ENCODE measurements at places on chromosomes 16 and 17.

DNA sequence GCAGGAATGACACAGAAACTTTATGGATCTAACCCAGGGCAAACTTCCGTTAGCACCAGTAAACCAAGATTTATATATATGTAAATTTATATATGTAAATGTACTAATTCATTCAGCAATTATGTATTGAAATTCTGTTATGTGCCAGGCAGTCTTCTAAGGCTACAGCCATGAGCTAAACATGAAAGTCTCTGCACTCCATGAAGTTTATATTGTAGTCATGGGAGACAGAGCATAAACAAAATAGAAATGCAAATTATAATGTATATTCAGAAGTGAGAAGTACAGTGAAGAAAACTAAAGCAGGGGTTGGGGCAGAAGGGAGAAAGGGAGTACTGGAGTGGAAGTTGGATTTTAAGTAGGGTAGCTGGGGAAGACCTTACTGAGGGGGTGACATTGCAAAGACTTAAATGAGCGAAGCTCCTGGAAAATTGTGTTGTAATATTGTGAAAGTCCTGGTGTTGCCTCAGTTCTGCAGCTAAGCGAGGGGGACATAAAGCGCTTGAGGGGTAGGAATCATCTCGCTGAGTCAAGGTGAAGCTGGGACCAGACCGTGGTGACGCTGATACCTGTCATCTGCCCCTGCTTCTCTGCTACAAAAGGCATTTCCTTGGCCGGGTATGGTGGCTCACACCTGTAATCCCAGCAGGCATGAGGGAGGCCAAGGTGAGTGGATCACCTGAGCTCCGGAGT lies 64.8 kb downstream of the YPEL2 start:
- no peak for DNase-seq

DNA sequence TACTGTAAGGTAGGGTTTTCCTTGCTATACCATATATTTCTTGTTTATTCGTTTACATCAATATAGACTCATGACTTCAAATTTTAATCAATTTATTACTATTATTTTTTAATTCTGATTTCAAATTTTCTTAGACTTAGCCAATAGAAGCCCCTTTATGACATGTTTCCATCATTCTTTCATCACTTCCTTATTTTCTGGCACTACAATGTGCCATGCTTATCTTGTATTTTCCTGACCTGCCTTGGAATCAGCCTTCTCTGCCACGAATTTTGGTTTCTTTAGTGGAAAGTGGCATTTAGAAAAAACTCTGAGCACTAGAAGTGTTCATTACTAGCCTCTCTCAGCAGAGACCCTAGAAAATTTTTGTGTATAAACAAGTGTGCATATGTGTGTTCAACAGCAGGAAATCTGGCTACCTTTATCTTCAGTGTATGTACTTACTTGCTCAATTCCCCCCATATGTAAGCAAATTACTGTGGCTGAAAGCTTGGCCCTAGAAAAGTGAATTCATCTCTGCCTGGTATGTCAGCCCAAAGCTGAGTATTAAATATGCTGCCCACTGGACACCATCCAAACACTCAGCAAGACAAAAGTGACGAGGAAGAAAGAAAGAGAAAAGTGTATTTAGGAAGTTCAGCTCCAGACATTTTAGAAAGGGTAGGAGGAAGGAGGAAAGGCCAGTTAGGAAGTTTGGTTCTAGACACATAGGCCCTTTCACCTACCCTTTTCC lies 4.0 kb downstream of the STXBP4 start:
- no peak for DNase-seq

- peak; percentile 87 for DNase-seq
These were observed 19.8 kb downstream of the COX4I1 start for GRCh38 chr16:85819245-85819644.

DNA sequence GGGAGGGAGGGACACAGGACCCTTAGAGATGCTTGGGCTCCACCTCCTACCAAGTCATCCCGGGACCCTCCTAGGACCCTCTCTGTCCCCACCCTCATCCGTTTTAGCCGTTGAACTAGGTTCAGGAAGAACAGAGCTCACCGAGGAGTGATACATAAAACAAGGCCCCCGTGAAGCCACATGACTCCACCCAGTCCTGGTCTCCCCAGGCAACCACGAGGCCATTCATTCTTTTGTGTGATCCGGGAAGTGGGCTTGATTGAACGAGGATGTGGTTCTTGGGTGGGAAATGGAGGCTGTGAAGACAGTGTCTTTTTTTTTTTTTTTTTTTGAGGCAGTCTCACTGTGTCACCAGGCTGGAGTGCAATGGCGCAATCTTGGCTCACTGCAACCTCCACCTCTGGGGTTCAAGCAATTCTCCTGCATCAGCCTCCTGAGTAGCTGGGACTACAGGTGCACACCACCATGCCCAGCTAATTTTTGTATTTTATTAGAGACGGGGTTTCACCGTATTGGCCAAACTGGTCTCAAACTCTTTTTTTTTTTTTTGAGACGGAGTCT lies 14.8 kb downstream of the TRARG1 start:
- no peak for DNase-seq

- DNase-seq, result peak; percentile 68
These were observed 367.0 kb downstream of the FOXL1 start for GRCh38 chr16:86945166-86945900.

DNA sequence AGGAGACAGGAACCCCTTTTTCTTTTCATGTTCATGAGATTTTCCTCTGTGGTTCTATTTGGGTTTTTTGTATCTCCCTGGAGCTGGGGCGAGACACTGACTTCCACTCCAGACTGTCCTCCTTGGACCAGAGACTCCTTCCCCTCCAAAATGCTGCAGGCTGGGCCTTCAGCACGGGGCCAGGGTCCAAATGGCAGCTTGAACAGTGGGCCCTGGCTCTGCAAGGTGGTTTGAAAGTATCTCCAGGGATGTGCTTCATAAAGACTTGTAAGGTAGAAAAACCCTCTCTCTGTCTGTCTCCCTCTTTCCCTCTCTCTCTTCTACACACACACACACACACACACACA lies 236.1 kb downstream of the ZNF423 start:
- DNase-seq, result no peak

DNA sequence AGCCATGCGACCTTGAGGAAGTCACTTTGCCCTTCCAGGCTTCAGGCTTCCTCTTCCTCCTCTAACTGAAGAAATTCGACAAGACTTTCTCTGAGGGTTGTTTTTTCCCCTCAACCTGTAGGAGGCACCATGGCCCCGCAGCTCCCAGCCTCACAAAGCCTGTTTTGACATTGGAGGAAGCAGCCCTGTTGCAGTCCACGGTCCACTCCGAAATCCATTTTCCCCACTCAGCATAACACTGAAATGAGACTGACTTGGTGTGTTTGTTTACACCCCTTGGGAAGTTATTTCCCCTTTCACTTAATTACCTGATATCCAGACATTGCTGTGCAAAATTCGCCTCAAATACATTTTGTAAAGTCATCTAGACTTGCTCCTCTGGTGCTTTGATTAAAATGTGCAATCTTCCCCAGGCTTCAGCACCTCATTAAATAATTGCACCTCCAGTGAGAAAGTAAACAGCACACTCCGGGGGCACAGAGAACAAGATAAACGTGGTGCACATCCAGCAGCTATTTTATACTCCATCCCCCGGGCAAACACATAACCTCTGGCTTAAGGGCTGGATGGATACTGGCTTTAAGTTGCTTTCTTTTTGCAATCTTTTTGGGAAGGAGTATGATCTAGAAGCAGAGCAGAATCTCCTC lies 41.4 kb upstream of the PIRT start:
- DNase-seq, result no peak

DNA sequence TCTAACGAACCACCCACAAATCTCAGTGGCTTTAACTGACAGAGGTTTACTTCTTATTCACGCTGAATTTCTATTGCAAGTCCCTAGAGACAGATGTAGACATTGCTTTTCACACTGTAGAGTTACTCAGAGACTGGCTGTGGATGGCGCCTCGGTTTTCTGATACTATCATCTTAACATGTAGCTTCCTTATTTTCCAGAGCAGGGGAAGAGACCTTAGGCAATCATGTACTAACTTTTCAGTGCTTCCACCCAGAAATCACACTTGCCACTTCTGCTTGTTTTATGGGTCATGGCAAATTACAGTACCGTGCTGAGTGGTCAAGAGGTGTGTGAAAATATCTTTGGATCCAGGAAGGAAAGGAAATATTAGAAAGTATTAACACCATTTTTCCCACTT lies 65.4 kb downstream of the MAF start:
- DNase-seq, result no peak

DNA sequence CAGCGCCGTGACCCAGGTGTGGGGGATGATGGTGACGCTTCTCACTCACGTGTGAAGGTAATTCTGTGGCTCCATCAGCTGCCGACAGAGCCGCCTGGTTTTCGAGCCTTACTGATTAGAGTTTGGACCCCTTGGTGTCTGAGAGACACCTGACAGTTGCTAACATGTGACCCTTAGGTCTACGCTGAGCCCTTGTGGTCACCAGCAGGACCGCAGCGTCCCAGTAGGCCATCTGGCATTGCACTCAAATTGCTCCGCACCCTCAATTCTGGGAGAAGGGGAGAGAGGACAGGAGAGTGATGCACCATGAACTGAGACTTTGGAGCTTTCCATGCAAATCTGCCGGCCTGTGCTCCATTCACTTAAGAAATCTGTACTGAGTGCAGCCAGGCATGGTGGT lies 2.5 kb downstream of the FLYWCH1 start:
- no peak for DNase-seq

DNA sequence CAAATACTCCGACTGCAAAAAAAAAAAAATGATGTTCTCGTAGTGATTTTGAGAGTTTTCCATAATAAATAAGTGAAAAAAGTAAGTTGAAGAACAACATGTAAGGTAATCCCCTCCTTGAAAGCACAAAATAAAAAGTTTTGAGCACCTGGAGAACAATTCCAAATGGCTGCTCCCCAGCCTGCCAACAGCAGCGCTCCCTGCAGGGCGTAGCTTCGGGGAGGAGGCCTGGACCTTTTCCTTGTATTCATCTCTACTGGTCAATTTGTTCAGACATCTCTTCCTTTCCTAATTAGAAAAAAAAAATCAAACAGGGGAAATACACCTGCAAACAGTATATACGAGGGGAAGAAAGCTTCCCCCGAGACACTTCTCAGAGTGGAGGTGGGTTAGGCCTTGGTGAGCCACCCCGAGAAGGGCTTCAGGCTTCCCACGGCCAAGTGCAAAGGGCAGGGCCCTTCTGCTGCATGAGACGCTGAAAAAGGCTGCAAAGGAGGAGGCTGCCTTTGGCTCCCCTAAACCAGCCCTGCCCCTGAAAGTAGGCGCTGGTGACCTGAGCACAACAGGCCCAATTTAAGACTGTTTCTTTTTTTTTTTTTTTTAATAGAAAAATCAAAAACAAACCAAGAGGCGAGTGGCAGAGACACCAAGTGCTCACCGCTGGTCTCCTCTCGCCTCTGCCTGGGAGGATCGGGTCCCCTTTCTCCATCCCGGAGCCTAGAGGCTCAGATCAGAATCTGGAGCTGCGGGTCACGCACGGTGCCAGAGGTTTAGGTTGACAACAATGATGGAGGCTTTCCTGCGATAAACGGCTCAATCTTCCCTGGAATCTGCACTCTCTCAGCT lies 193.1 kb upstream of the FOXF1 start:
- no peak for DNase-seq

DNA sequence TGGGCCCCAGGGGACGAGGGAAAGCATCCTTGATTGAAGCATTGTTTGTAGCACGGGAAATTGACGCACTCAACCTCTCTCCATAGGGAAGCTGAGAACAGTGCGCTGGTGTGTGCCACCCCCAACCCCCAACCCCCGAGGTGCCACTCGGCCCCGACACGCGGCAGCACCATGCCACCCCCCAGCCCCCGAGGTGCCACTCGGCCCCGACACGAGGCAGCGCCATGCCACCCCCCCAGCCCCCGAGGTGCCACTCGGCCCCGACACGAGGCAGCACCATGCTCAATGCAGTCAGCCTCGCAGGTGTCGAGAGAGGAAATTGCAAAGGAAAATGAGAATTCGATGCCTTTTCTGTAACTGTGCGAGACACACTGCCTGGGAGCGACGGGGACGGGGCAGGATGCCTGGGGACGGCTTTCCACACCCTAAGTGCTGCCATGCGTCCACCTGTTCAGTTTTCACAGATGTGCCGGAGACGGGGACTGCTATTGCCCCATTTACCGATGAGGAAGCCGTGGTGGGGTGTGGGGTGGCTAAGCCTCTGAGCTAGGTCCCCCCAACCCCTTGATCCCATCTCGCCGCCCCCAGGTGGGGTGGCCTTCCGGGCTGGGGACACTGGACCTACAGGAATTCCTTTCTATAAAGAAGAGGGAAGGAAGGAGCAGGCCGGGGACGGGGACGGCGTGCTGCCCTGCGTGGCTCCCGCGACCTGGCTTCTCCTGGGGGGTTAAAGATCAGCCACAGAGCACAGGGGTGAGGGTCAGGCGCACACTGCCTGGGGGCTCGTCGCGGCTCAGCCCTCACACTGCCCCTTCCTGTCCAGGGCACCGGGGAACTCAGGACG lies 9.8 kb downstream of the CBFA2T3 start:
- DNase-seq, result peak; percentile 61

GRCh38 chr16:57261806-57262205 lies 16.7 kb downstream of the ARL2BP start:
- no peak for DNase-seq

DNA sequence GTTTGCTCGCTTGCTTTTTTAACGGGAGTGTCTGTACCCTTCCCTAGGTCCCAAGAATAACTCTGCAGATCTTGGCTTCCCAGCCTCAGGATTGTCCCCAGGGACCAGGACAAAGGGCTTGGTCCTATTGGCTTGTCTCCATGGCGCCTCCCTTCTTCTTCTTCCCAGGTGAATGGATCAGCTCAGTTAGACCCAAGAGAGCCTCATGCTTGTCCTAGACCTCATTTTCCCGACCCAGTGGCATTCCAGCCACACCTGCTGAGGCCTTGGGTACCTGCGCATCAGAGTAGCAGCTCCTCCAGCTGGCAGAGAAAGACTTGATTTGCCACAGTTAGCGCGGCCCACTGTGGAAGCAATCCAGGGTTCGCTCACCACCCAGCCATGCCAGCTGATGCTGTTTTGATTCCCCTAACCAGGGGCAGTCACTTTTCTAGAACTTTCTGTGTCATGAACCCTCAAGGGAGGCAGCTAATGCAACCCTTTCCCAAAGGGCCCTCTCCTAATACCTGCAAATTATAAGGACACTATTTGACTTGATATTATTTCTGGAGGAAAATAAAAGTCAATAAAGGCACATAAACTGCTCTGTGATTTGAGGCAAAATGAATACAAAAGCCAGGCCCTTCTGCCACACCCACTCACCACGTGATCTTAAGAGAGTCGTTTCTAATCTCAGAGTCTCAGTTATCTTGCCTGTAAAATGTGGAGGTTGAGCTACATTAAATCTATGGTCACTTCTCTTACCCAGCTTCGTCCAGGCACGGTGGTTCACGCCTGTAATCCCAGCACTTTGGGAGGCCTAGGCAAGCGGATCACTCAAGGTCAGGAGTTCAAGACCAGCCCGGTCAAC lies 13.9 kb downstream of the GPR142 start:
- no peak for DNase-seq

GRCh38 chr17:73625991-73626673 lies 18.1 kb downstream of the SDK2 start:
- DNase-seq, result peak; percentile 44

GRCh38 chr17:63647936-63648335 lies 25.7 kb downstream of the MAP3K3 start:
- no peak for DNase-seq

GRCh38 chr17:7312432-7313087 lies 2.6 kb downstream of the GPS2 start:
- no peak for DNase-seq
